Esophagus squamous epithelium (tissue), 5 donors: ENCODE measurements at places on chromosomes 2 and 18. TPM values are rescaled to one million over a fixed set of nuclear protein-coding genes. Genes with fewer than 3 reads are reported as not detected.

GRCh38 chr2:73827018-73827417 is 1.7 kb upstream of the STAMBP start:
- H3K4me1 ChIP-seq, result peaks cover 29% of the 10 kb centered on the region
- no peak for DNase-seq
- H3K27me3 ChIP-seq, result no peaks in the 10 kb centered on the region
- H3K4me3 ChIP-seq, result no peak overlapping the region
- H3K36me3 ChIP-seq, result no peaks in the 10 kb centered on the region

- no peaks in the 10 kb centered on the region for H3K27me3 ChIP-seq
- no peaks in the 10 kb centered on the region for H3K36me3 ChIP-seq
- DNase-seq, result no peak
- H3K4me1 ChIP-seq, result no peaks in the 10 kb centered on the region
- H3K27ac ChIP-seq, result peak overlapping the region; percentile 70
Observed at GRCh38 chr2:188785490-188785889, 188.7 kb upstream of the COL3A1 start.

Gene KCNG2
- not detected for total RNA-seq

Gene SELENOI
- 29.3 TPM for total RNA-seq

GRCh38 chr2:160109243-160109642 is 46.8 kb upstream of the PLA2R1 start:
- DNase-seq, result no peak
- no peaks in the 10 kb centered on the region for H3K27me3 ChIP-seq
- peaks cover 5% of the 10 kb centered on the region for H3K4me1 ChIP-seq
- no peak overlapping the region for H3K4me3 ChIP-seq
- no peaks in the 10 kb centered on the region for H3K36me3 ChIP-seq
- peak overlapping the region; percentile 59 for H3K27ac ChIP-seq

DNA sequence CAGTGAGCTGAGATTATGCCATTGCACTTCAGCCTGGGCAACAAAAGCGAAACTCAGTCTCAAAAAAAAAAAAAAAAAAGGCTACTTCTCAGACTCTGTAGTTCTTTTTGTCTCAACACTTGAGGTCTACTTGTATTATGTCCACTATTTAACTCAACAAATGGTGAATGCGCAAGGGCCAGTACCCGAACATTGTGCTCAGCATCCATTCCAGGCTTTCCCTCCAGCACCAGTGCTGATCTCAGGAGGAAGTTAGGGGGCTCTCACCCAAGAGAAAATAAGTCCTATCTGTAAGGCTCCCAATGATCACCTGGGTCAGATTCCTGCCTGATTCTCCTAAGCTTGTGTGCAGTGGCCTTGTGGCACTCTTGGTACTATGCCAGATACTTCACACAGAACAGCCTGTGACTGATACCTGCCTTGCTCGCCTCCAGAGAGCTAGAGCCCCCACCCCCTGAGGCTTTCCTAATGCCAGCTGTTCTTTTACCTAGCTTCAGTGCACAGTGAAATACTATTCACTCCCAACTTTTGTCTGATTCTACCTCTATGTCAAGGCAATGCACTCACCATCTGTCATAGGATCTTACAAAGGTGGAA is 74.9 kb downstream of the INO80D start:
- H3K4me1 ChIP-seq, result no peaks in the 10 kb centered on the region
- no peak for DNase-seq
- no peaks in the 10 kb centered on the region for H3K27me3 ChIP-seq
- H3K27ac ChIP-seq, result no peak overlapping the region

DNA sequence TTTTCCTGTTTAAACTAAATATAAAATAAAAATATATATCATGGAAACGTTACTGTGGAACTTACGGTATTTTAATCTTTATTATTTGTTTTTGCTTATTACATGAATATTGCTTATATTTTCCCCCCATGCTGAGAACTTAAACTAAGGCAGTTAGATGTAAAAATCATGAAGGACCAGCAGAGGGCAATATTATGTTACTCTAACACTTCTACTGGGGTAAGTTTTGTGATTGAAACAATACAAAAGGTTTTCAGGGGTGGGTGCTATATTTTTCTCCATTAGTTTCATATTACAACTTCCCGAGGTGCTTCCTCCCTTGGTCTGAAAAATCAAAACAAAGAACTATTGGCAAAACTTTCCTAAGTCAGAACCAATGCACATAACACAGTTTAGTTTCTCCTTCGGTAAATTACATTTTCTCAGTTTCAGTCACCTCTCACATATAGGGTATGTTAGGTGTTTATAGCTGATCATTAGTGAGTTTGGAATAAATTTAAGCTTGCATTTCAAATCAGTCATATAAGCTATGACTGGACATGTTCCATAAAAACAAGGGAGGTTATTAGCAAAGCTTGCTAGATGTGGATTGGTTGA is 54.8 kb downstream of the ZNF407 start:
- DNase-seq, result no peak
- no peaks in the 10 kb centered on the region for H3K27me3 ChIP-seq
- H3K27ac ChIP-seq, result no peak overlapping the region

Gene POTEC
- total RNA-seq, result not detected

GRCh38 chr2:83602753-83603152 is 856.3 kb downstream of the SUCLG1 start:
- no peaks in the 10 kb centered on the region for H3K36me3 ChIP-seq
- H3K27me3 ChIP-seq, result no peaks in the 10 kb centered on the region
- DNase-seq, result no peak
- H3K27ac ChIP-seq, result no peak overlapping the region

DNA sequence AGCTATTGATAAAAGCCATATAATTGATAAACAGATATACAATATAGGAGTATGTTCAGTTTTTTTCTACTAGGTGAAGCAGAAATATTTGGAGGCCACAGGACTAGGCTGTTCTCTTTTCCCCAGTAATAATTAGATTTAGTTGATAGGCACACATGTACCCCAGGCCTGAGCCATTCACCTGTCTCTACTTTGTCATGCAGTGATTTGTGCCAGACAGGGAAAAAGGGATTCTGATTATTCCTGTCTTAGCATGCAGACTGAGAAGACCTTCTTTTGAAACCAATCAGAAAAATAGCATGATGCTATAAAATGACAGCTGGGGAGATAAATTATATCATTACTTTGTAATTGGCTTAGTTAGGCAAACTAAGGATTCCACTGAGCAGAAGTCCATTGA is 94.3 kb downstream of the DOCK10 start:
- H3K4me1 ChIP-seq, result peaks cover 6% of the 10 kb centered on the region
- no peaks in the 10 kb centered on the region for H3K36me3 ChIP-seq
- H3K4me3 ChIP-seq, result no peak overlapping the region

Gene ANTXR1
- 11.2 TPM for total RNA-seq

GRCh38 chr2:204000446-204000845 is 63.9 kb downstream of the ICOS start:
- no peak for DNase-seq
- H3K27me3 ChIP-seq, result no peaks in the 10 kb centered on the region
- H3K4me1 ChIP-seq, result no peaks in the 10 kb centered on the region
- no peak overlapping the region for H3K4me3 ChIP-seq

Gene UGT1A1
- 3.8 TPM for total RNA-seq

Gene HAAO
- 1.5 TPM for total RNA-seq

GRCh38 chr2:68857202-68857845 is 13.9 kb downstream of the BMP10 start:
- no peaks in the 10 kb centered on the region for H3K36me3 ChIP-seq
- H3K27ac ChIP-seq, result no peak overlapping the region
- H3K27me3 ChIP-seq, result no peaks in the 10 kb centered on the region
- no peak for DNase-seq
- H3K4me3 ChIP-seq, result no peak overlapping the region

Gene CKAP2L
- 4.3 TPM for total RNA-seq

GRCh38 chr2:16632598-16632997 is 33.0 kb downstream of the CYRIA start:
- no peaks in the 10 kb centered on the region for H3K36me3 ChIP-seq
- no peak for DNase-seq
- no peak overlapping the region for H3K27ac ChIP-seq
- H3K27me3 ChIP-seq, result no peaks in the 10 kb centered on the region

Gene SKOR2
- not detected for total RNA-seq

DNA sequence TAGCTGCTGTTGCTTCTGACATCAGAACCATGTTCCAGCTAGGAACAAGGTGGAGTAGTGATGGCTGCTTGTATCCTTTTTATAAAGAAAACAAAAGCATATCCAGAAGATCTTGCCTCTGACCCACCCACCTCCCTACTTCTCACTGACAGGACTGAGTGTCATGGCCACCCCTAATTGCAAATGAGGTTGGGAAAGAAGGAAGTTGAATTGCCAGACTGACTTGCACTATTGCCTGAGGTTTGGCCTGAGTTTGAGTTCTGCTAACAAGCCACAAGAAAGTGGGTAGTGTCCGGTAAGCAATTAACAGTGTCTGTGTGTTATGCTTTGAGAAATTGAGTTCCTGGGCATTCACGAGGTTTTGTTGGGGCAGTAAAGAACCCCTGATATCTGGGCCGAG is 22.8 kb downstream of the SGPP2 start:
- H3K27me3 ChIP-seq, result no peaks in the 10 kb centered on the region
- no peak for DNase-seq
- no peak overlapping the region for H3K27ac ChIP-seq
- H3K4me3 ChIP-seq, result no peak overlapping the region

Gene TACR1
- 1.8 TPM for total RNA-seq

DNA sequence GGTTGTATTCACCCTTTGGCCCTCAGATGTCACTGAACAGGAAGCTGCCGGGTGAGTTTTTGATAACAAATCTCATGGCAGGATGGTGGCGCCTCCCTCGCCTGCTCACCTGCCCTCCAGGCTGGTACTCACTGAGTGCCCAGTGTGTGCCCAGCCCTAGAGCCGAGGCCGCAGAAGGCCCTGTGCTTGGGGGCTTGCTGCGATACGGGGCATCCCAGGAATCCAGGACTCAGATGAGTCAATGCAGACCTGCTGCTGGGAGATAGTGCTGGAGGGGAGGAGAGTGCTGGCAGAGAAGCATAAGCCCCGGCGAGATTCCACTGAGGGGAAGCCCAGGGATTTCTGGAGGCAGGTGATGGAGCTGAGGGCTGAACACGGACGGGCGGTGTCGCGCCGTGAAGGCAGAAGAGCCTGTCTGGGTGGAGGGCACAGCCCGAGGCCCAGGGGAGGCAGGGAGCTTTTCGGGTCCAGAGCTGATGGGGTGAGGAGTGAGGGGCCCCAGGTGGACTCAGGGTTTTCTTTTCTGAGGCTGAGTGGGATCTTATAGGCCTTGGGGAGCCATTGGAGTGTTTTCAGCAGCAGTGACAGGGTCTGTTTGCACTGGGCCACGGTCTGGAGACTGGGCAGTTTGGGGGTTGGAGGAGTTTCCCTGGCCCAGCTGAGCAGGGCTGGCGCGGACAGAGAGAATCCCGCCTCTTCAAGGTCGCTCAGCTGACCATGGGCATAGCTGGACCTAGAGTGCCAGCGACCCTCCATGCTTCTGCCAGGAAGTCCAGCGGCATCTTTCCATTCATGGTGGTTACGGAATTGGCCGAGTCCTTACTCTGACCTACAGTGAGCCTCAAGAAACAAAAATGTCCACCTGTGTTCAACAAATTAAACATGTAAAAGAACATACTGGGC is 35.5 kb downstream of the LDLRAD4 start:
- H3K36me3 ChIP-seq, result no peaks in the 10 kb centered on the region
- no peak overlapping the region for H3K27ac ChIP-seq
- no peak for DNase-seq
- H3K27me3 ChIP-seq, result no peaks in the 10 kb centered on the region

Gene CAPG
- total RNA-seq, result 231 TPM

GRCh38 chr2:129129087-129129486 is 810.4 kb upstream of the HS6ST1 start:
- no peaks in the 10 kb centered on the region for H3K4me1 ChIP-seq
- peak overlapping the region; percentile 49 for H3K27ac ChIP-seq
- H3K36me3 ChIP-seq, result no peaks in the 10 kb centered on the region
- H3K4me3 ChIP-seq, result no peak overlapping the region

DNA sequence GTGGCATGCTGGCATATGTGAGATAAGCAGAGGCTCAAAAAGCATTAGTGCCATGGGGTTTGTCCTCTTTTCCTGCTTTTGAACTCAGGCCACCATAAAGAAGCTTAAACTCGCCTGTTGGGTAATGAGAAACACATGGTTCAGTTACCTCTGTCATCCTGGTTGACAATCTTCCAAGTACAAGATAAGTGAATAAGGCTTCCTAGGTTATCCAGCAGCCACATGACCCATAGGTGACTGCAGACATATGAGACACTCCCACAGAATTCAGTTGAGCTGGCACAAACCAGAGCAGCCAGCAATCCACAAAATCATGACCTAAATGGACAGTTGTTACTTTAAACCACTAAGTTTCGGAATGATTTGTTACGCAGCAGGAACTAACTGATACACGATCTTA is 97.3 kb downstream of the TACR1 start:
- H3K4me1 ChIP-seq, result no peaks in the 10 kb centered on the region
- no peaks in the 10 kb centered on the region for H3K27me3 ChIP-seq
- H3K36me3 ChIP-seq, result no peaks in the 10 kb centered on the region
- H3K27ac ChIP-seq, result no peak overlapping the region
- no peak for DNase-seq
- no peak overlapping the region for H3K4me3 ChIP-seq

Gene OTOS
- not detected for total RNA-seq

Gene SERPINB4
- 543 TPM for total RNA-seq

- H3K27me3 ChIP-seq, result no peaks in the 10 kb centered on the region
- H3K27ac ChIP-seq, result no peak overlapping the region
- H3K36me3 ChIP-seq, result no peaks in the 10 kb centered on the region
Observed at GRCh38 chr2:67840460-67841068, 222.2 kb downstream of the C1D start.

- no peaks in the 10 kb centered on the region for H3K36me3 ChIP-seq
- H3K4me1 ChIP-seq, result no peaks in the 10 kb centered on the region
- H3K4me3 ChIP-seq, result no peak overlapping the region
- no peak overlapping the region for H3K27ac ChIP-seq
- no peaks in the 10 kb centered on the region for H3K27me3 ChIP-seq
- no peak for DNase-seq
Observed at GRCh38 chr2:100692381-100692780, 127.6 kb upstream of the NPAS2 start.

DNA sequence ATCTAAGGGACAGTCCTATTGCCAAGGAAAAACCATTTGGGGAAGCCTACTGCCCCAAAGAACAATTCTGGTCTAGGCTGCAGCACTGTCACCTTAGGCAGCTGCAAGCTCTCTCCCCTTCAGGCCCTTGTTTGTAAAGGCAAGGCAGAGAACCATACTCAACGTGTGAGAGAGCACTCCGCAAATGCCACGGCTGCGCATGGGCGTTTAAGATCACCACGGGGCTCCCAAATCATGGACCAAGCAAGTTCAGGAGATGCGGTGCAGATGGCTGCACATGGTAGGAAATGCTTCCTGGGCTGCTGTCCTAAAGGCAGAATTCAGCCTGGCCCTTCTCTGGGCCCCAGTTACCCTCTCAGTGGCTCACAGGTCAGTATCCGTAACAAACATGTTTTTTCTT is 15.5 kb downstream of the ERFE start:
- H3K36me3 ChIP-seq, result peaks cover 98% of the 10 kb centered on the region
- H3K27me3 ChIP-seq, result no peaks in the 10 kb centered on the region
- DNase-seq, result no peak
- peaks cover 16% of the 10 kb centered on the region for H3K4me1 ChIP-seq
- H3K4me3 ChIP-seq, result no peak overlapping the region

- H3K4me3 ChIP-seq, result no peak overlapping the region
- no peaks in the 10 kb centered on the region for H3K27me3 ChIP-seq
- no peak for DNase-seq
- peaks cover 5% of the 10 kb centered on the region for H3K4me1 ChIP-seq
- H3K27ac ChIP-seq, result no peak overlapping the region
Observed at GRCh38 chr2:26727641-26728561, 35.4 kb downstream of the KCNK3 start.

GRCh38 chr2:173763641-173764040 is 201.5 kb downstream of the SP3 start:
- H3K36me3 ChIP-seq, result no peaks in the 10 kb centered on the region
- H3K27me3 ChIP-seq, result no peaks in the 10 kb centered on the region
- H3K4me1 ChIP-seq, result no peaks in the 10 kb centered on the region
- no peak overlapping the region for H3K27ac ChIP-seq
- no peak overlapping the region for H3K4me3 ChIP-seq

Gene IL36RN
- 37.2 TPM for total RNA-seq
